ENCODE measurements at places on chromosomes 11 and 22.

DNA sequence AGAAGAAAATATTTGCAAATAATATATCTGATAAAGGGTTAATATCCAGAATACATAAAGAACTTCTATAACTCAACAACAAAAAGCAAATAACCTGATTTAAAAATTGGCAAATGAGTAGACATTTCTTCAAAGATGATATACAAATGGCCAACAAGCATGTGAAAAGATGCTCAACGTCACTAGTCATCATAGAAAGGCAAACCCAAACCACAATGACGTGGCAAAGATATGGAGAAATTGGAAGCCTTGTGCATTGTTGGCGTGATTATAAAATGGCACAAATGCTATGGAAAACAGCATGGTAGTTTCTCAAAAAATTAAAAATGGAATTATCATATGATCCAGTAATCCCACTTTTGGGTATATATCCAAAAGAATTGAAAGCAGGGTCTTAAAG lies 466.3 kb downstream of the TBC1D22A start:
- DNase-seq: no peak

DNA sequence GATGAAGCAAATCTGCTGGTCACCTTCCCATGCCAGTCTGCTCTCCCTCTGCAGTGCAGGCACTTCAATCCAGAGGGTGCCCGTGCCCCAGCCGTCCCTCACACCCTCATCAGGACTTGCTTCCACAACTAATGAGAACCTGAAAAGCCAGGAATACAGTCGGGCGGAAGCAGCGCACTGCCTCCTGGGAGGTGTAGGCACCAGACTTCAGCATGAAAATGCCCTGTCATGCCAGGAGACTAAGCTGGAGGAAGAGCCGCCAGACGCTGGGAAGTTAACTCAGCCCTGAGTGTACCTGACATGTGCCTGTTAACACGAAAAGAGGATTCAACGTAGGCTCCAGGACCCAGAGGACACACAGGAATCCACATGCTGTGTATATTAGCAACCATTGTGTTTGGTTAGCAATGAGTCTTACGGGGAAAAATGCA lies 40.1 kb upstream of the FLI1 start:
- no peak for DNase-seq

DNA sequence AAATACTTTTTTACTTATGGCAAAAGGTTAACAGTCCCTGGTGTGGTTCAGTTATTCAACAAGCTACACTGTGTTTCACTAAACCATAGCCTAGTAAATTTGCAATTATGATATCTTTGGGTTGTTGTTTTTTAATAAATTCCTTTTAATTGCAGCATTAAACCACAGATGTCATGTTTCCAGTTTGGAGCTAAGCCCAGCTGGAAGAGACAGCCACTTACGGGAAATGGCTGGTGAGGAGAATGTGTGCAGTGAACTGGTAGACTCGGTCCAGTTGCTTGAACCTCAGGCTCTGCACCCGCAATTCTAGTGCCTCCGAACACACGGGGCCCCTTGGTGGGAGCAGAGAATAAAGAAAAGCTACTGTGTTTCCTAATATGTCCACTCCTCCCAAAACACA lies 70.8 kb downstream of the WNT11 start:
- no peak for DNase-seq

DNA sequence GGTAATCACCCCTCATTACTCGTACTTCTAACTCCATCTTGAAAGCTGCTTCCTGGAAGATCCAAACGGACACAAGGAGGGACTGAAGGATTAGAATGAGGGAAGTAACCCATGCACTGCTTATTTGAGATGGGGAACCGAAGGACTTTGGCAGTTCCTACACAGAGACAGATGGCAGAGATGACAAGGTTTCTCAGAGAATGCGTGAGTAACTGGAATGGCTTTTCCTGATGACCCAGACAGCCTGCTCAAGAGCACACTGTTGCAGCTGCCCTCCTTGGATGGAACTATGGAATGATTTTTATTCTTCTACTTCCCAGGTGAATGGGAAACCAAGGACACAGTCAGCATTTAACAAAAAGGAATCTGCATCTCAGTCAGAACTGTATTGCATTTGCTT lies 7.3 kb downstream of the KCNJ11 start:
- DNase-seq: no peak

- no peak for DNase-seq
Measured at GRCh38 chr11:123576501-123576900, 77.9 kb downstream of the SCN3B start.

GRCh38 chr11:44120169-44120568 lies 24.7 kb downstream of the EXT2 start:
- DNase-seq: no peak

DNA sequence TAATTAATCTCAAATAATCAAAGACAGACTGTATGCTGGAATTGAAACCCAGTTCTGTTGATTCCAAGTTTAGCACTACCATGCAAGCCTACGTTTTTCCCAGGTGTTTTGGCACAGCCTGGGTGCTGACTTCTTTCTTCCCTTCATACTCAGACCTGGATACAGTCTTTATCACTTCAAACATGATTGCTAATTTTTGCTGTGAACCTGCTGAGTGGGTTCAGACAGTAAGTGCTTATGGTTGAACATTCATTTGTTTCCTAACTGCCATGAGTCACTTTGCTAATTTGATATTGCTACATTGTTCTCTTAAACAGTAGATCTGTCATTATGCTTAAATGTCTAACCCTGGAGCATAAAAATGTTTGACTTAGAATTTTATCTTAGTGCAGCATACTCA lies 12.2 kb downstream of the PAAF1 start:
- DNase-seq: no peak

DNA sequence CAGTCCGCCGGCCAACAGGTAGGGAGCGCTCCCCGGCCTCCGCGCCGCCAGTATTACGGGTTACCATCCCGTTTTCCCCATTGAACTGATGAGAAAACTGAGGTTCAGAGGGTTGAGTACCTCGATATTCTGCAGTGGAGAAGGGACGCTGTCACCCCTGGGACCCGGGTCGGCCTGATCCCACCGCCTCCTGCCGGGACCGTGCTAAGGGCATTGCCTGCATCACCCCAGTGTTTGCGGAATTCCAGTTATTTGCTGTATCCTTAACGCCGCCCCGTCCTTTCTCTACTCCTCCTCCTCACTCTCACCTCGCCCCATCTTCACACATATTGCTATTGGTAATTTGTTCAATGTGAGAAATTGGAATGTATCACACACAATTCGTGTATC lies 370 bp upstream of the A4GALT start:
- no peak for DNase-seq
